ENCODE measurements at places on chromosomes 7 and 10. TPM values are rescaled to one million over a fixed set of nuclear protein-coding genes. Genes with fewer than 3 reads are reported as not detected.
A peak's percentile ranks its signal among the peaks of the same experiment; 100 is the strongest.

Gene BICC1
- total RNA-seq, result 0.08 TPM

Gene TMEM225B
- total RNA-seq, result 1.9 TPM

Gene MBL2
- not detected for total RNA-seq

Gene ITPRIP
- 25.9 TPM for total RNA-seq

Gene CRYGN
- total RNA-seq, result not detected

Gene CALCR
- not detected for total RNA-seq

Gene PLPP4
- total RNA-seq, result not detected

Gene SHTN1
- 0.05 TPM for total RNA-seq

Gene PGAM2
- total RNA-seq, result not detected

DNA sequence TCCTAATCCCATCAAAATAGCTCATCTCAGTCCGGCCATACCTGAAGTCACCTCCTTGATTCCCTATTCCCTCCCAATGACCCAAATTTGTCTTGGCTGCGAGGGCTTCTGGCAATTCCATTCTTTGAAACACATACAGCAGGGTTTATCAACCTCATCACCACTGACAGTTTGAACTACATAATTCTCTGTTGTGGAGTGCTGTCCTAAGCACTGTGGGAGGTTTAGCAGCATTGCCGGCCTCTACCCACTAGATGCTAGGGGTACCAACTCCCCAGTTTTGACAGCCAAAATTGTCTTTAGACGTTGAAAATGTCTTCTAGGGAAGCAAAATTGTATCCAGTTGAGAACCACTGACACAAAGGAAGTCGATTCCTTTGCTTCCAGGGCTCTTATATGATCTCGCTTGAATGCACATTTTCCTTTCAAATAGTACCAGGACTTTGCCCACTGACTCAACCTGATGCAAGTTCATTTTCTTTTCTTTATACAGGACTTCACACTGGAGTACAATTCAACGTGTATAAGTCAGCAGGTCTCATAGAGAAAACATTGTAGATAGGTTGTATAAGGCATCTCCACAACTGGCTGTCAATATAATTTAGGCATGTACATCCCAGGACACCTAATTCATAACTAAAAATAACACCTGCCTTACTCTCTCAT, 133.3 kb downstream of the STRA8 start:
- no peaks in the 10 kb centered on the region for H3K4me1 ChIP-seq
- no peak for DNase-seq
- peaks cover 24% of the 10 kb centered on the region for H3K36me3 ChIP-seq
- H3K27me3 ChIP-seq, result no peaks in the 10 kb centered on the region

- no peak overlapping the region for H3K4me3 ChIP-seq
- no peak for DNase-seq
- H3K27ac ChIP-seq, result no peak overlapping the region
- no peaks in the 10 kb centered on the region for H3K27me3 ChIP-seq
Measured at GRCh38 chr10:13632884-13633440, 46.2 kb downstream of the PRPF18 start.

DNA sequence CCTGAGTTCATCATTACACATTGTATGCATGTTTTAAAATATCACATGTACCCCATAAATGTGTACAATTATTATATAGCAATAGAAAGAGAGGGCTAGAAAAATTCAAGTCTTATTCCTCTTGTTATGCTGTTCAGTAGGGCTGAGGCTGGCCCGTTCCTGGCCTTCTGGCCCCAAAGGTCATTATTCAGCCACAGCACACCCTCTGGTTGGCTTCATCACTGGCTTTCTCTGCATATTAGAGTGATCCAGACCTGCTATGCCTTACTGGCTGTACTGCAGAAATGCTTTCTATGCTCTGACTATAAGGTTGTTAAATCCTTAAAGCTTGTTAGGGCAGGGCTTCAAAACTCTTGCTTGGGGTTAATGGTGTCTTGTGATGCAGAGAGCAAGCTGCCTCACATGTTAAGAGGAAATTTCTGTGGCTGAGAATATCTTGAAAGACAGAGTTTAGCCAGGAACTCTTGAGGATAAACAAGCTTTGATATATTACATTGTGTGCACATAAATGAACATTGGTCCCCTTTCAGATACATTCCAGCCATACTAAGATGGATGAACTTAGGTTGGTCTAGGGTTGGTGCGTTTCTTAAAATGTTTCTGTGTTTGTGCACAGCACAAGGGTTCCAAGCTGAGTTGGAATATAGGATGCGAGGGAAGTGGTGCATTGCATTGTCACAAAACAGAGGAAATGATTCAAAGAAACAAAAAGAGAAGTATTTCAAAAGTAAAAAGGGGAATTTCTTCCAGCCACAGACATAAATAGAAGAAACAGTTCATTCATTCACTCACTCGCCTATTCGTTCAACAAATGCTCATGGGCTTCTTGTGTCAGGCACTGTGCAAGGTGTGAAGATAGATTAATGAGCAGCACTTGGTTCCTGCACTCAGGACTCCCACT, 61.6 kb upstream of the WDR11 start:
- H3K4me1 ChIP-seq, result no peaks in the 10 kb centered on the region
- H3K27me3 ChIP-seq, result no peaks in the 10 kb centered on the region
- H3K4me3 ChIP-seq, result no peak overlapping the region
- no peaks in the 10 kb centered on the region for H3K36me3 ChIP-seq
- H3K27ac ChIP-seq, result no peak overlapping the region

- H3K4me1 ChIP-seq, result peaks cover 11% of the 10 kb centered on the region
- no peak overlapping the region for H3K27ac ChIP-seq
- no peaks in the 10 kb centered on the region for H3K27me3 ChIP-seq
- DNase-seq, result peak; percentile 58
Measured at GRCh38 chr10:87850742-87851205, 12.6 kb downstream of the KLLN start.

- H3K27ac ChIP-seq, result no peak overlapping the region
- DNase-seq, result no peak
- H3K4me3 ChIP-seq, result no peak overlapping the region
- H3K27me3 ChIP-seq, result no peaks in the 10 kb centered on the region
- peaks cover 2% of the 10 kb centered on the region for H3K4me1 ChIP-seq
Measured at GRCh38 chr10:5741276-5741675, 56.6 kb downstream of the TASOR2 start.

GRCh38 chr7:108146070-108146842, 16.1 kb upstream of the LAMB4 start:
- H3K36me3 ChIP-seq, result no peaks in the 10 kb centered on the region
- peak; percentile 41 for DNase-seq
- no peak overlapping the region for H3K4me3 ChIP-seq
- H3K27me3 ChIP-seq, result peaks cover 32% of the 10 kb centered on the region
- H3K27ac ChIP-seq, result no peak overlapping the region

- H3K27ac ChIP-seq, result no peak overlapping the region
- H3K4me1 ChIP-seq, result peaks cover 12% of the 10 kb centered on the region
- DNase-seq, result peak; percentile 27
- H3K27me3 ChIP-seq, result peaks cover 8% of the 10 kb centered on the region
Measured at GRCh38 chr10:132904814-132905649, 37.3 kb downstream of the CFAP46 start.

- DNase-seq, result no peak
- H3K4me3 ChIP-seq, result no peak overlapping the region
- peaks cover 7% of the 10 kb centered on the region for H3K36me3 ChIP-seq
- H3K27me3 ChIP-seq, result no peaks in the 10 kb centered on the region
- H3K27ac ChIP-seq, result no peak overlapping the region
Measured at GRCh38 chr10:12389154-12389734, 39.9 kb downstream of the CAMK1D start.

- DNase-seq, result no peak
- peaks cover 32% of the 10 kb centered on the region for H3K27me3 ChIP-seq
- H3K4me3 ChIP-seq, result no peak overlapping the region
- H3K27ac ChIP-seq, result no peak overlapping the region
- H3K4me1 ChIP-seq, result no peaks in the 10 kb centered on the region
- H3K36me3 ChIP-seq, result no peaks in the 10 kb centered on the region
Measured at GRCh38 chr7:25384788-25385505, 156.7 kb upstream of the NPVF start.

GRCh38 chr7:115838829-115839228, 191.7 kb downstream of the TFEC start:
- DNase-seq, result no peak
- no peak overlapping the region for H3K27ac ChIP-seq
- H3K27me3 ChIP-seq, result no peaks in the 10 kb centered on the region
- H3K36me3 ChIP-seq, result no peaks in the 10 kb centered on the region
- no peaks in the 10 kb centered on the region for H3K4me1 ChIP-seq

GRCh38 chr10:116437076-116437692, 9.5 kb downstream of the PNLIPRP3 start:
- no peak overlapping the region for H3K27ac ChIP-seq
- H3K36me3 ChIP-seq, result no peaks in the 10 kb centered on the region
- H3K27me3 ChIP-seq, result no peaks in the 10 kb centered on the region
- DNase-seq, result no peak
- no peak overlapping the region for H3K4me3 ChIP-seq
- H3K4me1 ChIP-seq, result peaks cover 4% of the 10 kb centered on the region

- no peaks in the 10 kb centered on the region for H3K36me3 ChIP-seq
- no peaks in the 10 kb centered on the region for H3K4me1 ChIP-seq
- H3K4me3 ChIP-seq, result no peak overlapping the region
- DNase-seq, result no peak
Measured at GRCh38 chr10:19416164-19416563, 367.6 kb downstream of the MALRD1 start.

GRCh38 chr10:106982268-106982667, 182.2 kb downstream of the SORCS1 start:
- no peaks in the 10 kb centered on the region for H3K4me1 ChIP-seq
- no peak overlapping the region for H3K27ac ChIP-seq
- no peak overlapping the region for H3K4me3 ChIP-seq
- no peak for DNase-seq
- no peaks in the 10 kb centered on the region for H3K27me3 ChIP-seq

- no peaks in the 10 kb centered on the region for H3K36me3 ChIP-seq
- H3K27ac ChIP-seq, result no peak overlapping the region
- peak; percentile 37 for DNase-seq
- peaks cover 15% of the 10 kb centered on the region for H3K27me3 ChIP-seq
- no peak overlapping the region for H3K4me3 ChIP-seq
Measured at GRCh38 chr10:84537447-84537931, 209.1 kb downstream of the CCSER2 start.

- no peaks in the 10 kb centered on the region for H3K27me3 ChIP-seq
- H3K36me3 ChIP-seq, result peaks cover 6% of the 10 kb centered on the region
- no peak overlapping the region for H3K27ac ChIP-seq
- no peak overlapping the region for H3K4me3 ChIP-seq
- DNase-seq, result no peak
Measured at GRCh38 chr7:5679048-5679812, 102.2 kb downstream of the RNF216 start.

- H3K27ac ChIP-seq, result no peak overlapping the region
- H3K4me1 ChIP-seq, result no peaks in the 10 kb centered on the region
- DNase-seq, result no peak
- no peak overlapping the region for H3K4me3 ChIP-seq
Measured at GRCh38 chr10:104908581-104908980, 267.5 kb downstream of the SORCS3 start.

DNA sequence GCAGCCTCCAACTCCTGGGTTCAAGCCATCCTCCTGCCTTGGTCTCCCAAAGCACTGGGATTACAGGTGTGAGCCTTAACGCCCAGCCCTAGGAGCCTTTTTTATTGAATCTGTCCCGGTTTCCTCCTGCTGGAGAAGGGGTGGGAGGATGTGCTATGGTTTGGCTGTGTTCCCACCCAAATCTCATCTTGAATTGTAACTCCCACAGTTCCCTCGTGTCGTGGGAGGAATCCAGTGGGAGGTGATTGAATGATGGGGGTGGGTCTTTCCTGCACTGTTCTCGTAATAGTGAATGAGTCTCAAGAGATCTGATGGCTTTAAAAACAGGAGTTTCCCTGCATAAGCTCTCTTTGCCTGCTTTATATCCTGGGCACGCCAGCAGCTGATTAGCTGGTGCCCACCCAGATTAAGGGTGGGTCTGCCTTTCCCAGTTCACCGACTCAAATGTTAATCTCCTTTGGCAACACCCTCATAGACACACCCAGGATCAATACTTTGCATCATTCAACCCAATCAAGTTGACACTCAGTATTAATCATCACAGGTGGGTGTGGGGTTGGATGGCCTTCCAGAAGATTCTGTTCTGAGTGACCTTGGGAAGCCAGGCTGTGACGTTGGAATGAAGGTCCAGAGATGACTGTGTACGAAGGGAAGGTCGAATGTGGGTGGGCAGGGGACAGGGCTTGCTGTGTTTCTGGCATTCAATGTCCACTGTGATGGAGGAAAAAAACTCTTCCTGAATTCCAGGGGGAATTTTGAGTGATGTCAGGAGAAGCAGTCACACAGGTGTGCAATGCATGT, 33.8 kb upstream of the CUX1 start:
- H3K4me3 ChIP-seq, result no peak overlapping the region
- H3K27ac ChIP-seq, result no peak overlapping the region
- no peaks in the 10 kb centered on the region for H3K36me3 ChIP-seq
- H3K27me3 ChIP-seq, result peaks cover 9% of the 10 kb centered on the region
- no peak for DNase-seq
- no peaks in the 10 kb centered on the region for H3K4me1 ChIP-seq

DNA sequence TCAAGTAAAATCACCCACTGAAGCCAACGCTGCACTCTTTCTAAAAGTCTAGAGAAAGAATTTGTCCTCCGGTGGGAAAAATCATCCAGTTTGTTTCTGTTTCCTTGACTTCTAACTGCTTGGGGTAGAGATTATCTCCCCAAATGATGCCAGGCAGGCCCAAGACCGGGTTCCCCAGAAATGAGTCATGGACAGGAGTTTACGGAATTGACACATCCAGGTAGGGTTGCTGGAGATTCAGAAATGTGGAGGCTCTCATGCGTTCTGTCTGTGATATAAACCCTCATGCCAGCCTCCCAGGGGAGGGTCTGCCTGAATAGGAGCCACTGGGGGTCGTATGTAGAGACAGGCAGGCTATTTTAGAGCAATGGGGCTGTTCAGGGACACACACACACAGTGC, 230.9 kb downstream of the TCERG1L start:
- no peak overlapping the region for H3K27ac ChIP-seq
- peaks cover 3% of the 10 kb centered on the region for H3K4me1 ChIP-seq
- no peaks in the 10 kb centered on the region for H3K36me3 ChIP-seq
- no peak for DNase-seq
- H3K27me3 ChIP-seq, result no peaks in the 10 kb centered on the region

DNA sequence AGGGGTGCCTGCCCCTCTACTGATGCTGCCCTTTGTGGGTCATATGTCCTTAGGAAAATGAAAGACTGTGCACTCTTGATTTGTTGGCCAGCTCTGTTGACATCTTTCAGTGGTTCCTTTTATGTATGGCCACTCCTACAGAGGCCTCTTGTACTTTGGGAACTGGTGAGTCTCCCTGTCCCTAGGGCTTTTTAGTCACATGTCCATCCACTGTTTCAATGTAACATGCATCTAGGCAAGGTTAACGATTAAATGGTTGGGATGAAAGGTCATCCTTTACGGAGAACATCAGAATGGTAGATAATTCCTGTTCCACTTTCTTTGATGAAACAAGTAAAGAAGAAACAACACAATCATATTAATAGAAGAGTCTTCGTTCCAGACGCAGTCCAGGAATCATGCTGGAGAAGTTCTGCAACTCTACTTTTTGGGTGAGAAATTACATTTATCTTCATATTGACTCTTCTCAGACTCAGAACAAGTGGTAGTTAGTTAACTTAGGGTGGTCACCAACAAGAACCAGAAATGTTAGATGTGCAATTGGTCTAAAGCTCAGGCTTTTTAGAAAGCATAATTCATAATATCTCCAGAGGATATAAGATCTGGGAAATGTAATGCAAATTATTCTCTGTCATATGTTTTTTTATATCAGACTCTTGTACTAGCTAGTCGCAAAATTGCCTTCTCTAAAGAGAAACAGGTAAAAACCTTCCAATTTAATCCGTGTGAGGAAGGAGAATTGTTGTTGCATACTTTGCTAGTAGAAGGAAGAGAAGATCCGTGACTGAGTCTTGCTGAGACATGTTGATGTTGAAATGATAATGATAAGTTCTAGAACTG, at the start of gene ABCC2:
TSS of gene ABCC2 (plus strand) at position 194 of the 840 bp plus-strand sequence. CDS start at position 399, 205 bp downstream.
- no peak for DNase-seq
- peaks cover 6% of the 10 kb centered on the region for H3K4me1 ChIP-seq
- no peak within 1 kb of the TSS for H3K27ac ChIP-seq
- H3K36me3 ChIP-seq, result no peaks in the 10 kb centered on the region

All from activated CD4-positive, alpha-beta memory T cell treated with anti-CD3 and anti-CD28 coated beads, Interleukin-2, amount 10 ng/mL, durations not matched to agents 7 days and 5 days (primary cell).